ENCODE measurements at places on chromosomes 16 and 17. TPM values are rescaled to one million over a fixed set of nuclear protein-coding genes. Genes with fewer than 3 reads are reported as not detected.

The RAB26 gene
- total RNA-seq: 8.2 TPM

The NPIPB6 gene
- total RNA-seq: 2.5 TPM

The LPCAT2 gene
- total RNA-seq: 12.8 TPM

The TPSG1 gene
- not detected for total RNA-seq

The KRT14 gene
- total RNA-seq: 1.4 TPM

The OR1D2 gene
- not detected for total RNA-seq

The KRT25 gene
- not detected for total RNA-seq

The PITPNC1 gene
- total RNA-seq: 66.4 TPM

The SBK1 gene
- total RNA-seq: 7.7 TPM

The PRR35 gene
- 0.06 TPM for total RNA-seq

The INCA1 gene
- total RNA-seq: 0.50 TPM

The DNAAF1 gene
- total RNA-seq: 2.7 TPM

The G6PC3 gene
- 31.0 TPM for total RNA-seq
